Left forelimb (tissue), 1 donor: ENCODE measurements at places on chromosomes 6 and 20.

- no peak for DNase-seq
These were observed 8.3 kb upstream of the WFDC2 start for GRCh38 chr20:45461225-45461624.

DNA sequence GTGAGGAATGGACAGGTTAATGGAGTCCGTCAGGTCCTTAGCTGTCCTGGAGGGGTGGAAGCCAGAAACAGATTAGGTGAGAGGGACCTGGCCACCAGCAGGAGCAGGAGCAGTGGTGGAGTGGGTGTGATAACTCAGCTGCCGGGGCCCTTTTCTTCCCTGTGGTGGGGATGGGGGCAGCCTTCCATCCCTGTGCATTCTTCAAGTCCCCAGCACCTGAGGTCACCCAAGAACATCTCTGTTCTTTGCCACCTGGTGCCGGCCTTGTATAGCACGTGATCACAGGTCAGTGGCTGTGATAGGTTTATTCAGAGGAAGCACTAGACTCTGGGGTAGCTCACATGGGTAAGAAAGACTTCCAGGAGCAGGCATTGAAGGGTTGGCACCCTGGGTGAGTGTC, 16.6 kb downstream of the ERGIC3 start:
- DNase-seq, result peak; percentile 55

- no peak for DNase-seq
These were observed 21.5 kb downstream of the TPBG start for GRCh38 chr6:82385102-82385501.

GRCh38 chr6:155854787-155855186, 399.1 kb upstream of the NOX3 start:
- DNase-seq, result no peak

DNA sequence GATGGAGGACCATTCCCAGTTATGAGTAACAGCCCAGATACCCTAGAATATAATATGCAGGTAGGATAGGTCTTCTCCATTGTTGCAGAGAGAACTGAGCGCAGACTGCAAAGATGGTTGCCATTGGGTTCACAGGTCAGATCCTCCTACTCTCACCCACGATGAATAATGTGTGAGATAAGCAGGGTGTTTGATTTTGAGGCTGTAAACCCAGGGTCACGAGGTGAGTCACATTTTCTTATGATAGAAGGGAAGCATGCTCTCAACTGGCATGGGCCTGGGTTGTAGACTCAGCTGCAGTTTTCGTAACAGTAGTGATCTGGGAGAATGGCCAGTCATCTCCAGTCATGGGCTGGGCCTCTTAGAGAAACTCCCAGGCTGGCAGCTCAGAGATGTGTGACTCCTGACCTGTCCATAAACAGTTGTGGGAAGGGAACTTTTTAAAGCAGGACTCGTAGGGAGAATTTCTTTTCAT, 74.2 kb downstream of the CD164 start:
- DNase-seq, result no peak

DNA sequence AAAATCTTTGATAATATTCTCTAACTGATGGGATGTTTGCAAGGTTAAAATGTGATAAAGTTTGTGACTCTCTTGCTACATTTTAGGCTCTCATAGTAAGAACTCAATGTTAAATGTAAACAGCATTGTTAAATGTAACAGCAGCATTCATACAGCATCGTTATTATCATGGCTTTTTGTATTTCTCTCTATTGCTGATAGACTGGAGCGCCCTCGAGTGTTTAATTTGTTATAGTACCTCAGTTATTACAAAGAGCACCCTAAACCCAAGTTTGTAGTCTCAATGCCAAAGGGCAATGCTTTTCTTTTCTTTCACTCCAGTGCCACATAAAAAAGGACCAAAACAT, 14.9 kb upstream of the TTPAL start:
- DNase-seq, result no peak

GRCh38 chr6:52534966-52535390, 41.9 kb downstream of the TRAM2 start:
- no peak for DNase-seq

DNA sequence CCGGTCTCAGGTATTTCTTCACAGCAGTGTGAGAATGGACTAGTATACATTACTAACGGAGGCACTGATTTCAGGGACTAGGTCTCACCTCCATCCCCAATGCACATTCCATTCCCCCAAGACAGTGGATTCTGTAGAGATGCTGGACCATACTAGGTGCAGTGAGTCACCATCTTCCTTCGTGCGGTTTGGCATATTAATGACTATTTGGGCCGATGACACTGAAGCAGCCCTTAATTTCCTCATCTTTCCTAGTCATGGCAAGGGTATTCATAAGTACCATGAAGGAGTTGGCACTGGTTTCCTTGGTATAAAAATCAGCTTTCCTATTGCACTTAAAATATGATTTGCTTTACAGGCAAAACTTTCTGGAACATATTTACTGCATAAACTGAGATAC, 121.4 kb upstream of the TRAF3IP2 start:
- DNase-seq, result no peak

GRCh38 chr6:69090132-69090531, 455.1 kb downstream of the ADGRB3 start:
- no peak for DNase-seq

DNA sequence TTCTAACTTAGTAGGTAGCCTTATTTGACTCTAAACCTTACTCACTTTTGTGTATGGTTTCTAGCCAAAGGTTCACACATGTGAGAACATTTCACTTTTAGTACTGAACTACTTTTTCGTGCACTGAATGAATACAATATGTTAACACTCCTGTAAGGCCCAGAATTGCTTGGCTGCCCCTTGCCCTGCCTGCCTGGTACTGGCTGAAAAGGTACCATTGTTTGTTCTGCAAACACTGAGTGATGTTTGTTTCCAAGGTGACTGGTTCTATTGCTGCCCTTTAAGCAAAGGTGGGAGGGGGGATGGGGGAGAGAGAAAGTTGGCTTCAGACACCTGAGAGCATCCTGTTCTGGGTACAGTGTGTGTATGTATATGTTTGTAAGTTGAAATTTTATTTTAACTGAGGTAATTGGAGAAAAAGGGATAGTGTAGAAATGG, 31.2 kb downstream of the RREB1 start:
- no peak for DNase-seq

GRCh38 chr6:137871291-137871690, 4.2 kb downstream of the TNFAIP3 start:
- no peak for DNase-seq

GRCh38 chr6:67210450-67210849, 1424.6 kb upstream of the ADGRB3 start:
- DNase-seq, result no peak

- no peak for DNase-seq
These were observed 195.5 kb upstream of the PRDM1 start for GRCh38 chr6:105890521-105891244.

- no peak for DNase-seq
These were observed 16.4 kb downstream of the GMDS start for GRCh38 chr6:2229039-2229438.

- no peak for DNase-seq
These were observed 1.4 kb downstream of the CLIC1 start for GRCh38 chr6:31734821-31735406.

GRCh38 chr6:129923530-129924250, 62.6 kb upstream of the TMEM244 start:
- DNase-seq, result no peak

GRCh38 chr6:127510876-127511275, 8.3 kb downstream of the MTCL3 start:
- DNase-seq, result no peak

- no peak for DNase-seq
These were observed 40.6 kb downstream of the DTNBP1 start for GRCh38 chr6:15622045-15622740.

GRCh38 chr6:42488129-42488528, 36.4 kb upstream of the TRERF1 start:
- DNase-seq, result no peak

DNA sequence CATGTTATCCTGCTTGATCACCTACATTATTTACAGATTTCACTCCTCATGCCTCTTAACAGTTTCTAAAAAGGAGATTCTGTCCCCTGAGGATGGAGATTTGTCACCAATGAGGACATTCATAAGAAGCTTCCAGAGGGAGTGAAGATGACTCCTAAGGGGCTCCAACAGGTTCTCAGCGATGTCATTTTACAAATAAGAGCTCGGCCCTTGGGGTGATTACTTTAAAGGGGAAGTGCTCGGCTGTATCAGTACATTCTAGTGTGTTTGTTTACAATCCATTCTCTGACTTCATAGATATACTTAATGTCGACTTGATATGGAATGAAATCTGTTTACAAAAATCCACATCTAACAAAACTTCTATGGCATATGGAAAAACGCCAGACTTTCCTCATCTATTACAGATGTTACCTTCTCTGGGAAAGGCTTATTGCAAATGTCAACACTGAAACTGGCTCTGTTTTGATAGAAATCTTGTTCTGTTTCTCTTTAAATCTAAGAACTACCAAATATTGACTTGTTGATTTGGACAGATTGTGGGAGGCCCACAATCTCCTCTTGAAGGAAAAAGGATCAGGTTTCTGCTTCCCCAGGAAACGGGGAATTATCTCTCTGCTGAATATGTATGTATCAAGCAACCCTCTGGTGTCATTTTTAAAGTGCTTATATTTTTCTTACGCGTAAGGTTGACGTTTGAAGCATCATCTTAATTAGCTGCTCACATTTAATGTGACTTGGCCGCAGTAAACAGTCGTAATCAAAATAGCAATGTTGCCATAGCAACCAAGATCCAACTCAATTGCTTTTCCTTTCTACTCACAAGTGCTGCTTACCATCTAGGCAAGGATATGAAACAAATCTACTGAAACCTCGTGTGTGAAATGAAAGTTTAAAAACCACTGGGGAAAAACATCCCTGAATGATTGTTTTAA, 95.7 kb downstream of the SHLD1 start:
- DNase-seq, result no peak

GRCh38 chr6:139538366-139538765, 163.9 kb upstream of the CITED2 start:
- no peak for DNase-seq

GRCh38 chr6:5764401-5764955, 242.2 kb downstream of the NRN1 start:
- DNase-seq, result no peak

DNA sequence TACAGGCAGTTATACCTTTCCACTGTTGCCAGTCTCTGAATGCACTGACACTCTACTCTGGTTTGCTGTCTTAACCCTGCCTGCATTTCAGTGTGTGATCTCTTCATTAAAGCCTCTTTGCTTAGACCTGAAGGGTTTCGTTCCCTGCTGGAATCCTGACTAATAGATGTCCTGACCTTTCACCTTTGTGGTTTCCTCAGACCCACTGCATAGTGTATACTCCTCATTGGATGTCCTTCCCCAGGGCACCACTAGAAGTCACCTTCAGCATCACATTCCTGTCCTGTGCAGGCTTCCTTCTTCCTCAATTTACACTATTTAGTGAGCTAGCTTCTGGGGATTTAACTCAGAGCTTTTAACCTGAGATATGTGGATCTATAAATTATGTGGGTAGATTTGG, 120.6 kb downstream of the RCAN2 start:
- DNase-seq, result no peak
